ENCODE measurements at places on chromosomes 4 and X.

DNA sequence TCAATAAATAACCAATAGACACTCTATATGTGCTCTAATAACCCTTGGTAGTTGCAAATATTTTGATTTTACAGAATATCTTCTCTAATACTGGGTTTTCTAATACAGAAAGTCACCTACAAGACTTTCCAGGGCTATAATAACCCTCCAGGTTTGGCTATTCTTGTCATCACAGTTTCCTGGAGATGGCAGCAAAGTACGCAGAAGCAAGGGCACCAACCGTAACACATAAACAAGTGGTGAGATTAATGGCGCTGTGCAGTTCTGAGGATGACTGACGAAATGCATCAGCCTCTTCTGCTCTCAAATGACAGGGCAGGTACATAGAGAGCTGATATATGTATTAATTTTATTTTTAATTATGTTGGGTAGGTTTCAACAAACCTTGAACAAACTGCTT is 122.4 kb downstream of the C4orf33 start:
- no peak for DNase-seq

- no peak for DNase-seq
Observed at GRCh38 chr4:90028460-90028859, 98.7 kb upstream of the CCSER1 start.

- DNase-seq = no peak
Observed at GRCh38 chr4:170674176-170674575, 584.4 kb upstream of the AADAT start.

- DNase-seq = no peak
Observed at GRCh38 chrX:22542641-22543040, 269.9 kb downstream of the CBLL2 start.

DNA sequence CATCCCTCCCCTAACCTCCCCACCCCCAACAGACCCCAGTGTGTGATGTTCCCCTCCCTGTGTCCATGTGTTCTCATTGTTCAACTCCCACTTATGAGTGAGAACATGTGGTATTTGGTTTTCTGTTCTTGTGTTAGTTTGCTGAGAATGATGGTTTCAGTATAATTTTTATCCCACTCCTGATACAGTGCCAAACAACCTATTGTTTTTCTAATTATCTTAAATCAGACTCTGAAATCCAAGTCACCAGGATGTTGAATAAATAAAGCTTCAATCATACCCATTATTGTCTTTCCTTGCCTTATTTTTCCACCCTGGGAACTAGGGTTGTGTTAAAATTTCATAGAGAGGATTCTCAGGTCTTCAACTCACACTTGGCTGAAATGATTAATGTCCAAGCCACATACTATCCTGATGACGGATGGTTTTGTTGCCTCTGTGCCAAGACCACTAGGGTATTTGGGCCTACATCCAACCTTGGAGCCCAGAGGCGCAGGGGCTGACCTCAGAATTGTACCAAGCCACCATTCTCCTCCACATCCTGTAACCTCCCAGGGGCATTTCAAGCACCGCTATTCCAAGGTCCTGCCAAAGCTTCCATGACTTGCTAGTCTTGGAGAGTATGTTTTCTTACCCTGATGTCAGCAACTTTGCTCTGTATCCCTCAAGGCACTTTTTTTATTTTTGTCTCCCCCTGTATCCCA is 332.4 kb downstream of the ARHGAP24 start:
- no peak for DNase-seq

- no peak for DNase-seq
Observed at GRCh38 chrX:13695601-13696115, 6.7 kb downstream of the RAB9A start.

GRCh38 chr4:141248029-141248428 is 27.3 kb downstream of the ZNF330 start:
- no peak for DNase-seq

GRCh38 chrX:30835373-30835772 is 53.7 kb downstream of the TAB3 start:
- DNase-seq = no peak

- DNase-seq = no peak
Observed at GRCh38 chr4:4268776-4269175, 20.8 kb upstream of the TMEM128 start.

DNA sequence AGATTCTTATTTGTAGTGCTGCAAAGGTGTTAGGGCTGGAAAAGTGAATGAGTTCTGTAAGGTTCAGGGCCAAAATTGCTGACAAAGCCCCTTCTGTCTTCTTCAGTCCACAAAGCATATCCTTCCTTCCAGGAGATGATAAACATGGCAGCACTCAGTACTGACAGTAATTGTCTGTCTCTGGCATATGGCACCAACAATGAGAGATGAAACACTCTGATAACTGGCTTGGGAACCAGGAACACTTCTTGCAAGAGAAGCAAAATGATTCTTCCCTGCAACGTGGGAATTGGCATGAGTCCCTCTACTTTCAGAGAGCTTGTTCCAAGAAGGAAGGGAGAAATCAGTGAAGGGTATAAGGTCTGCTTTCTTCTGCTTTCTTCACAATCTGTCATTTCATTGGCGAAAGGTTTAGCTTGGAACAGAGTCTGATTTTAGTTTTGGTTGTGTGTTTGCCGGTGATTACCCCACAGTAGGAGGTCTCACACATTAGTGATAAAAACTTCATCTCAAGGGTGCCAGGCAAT is 963.3 kb downstream of the NLGN4X start:
- DNase-seq = no peak

GRCh38 chr4:23775694-23776093 is 114.2 kb downstream of the PPARGC1A start:
- DNase-seq = no peak

GRCh38 chr4:1414831-1415680 is 8.8 kb upstream of the NKX1-1 start:
- DNase-seq = no peak
